ENCODE measurements at places on chromosomes 7 and 10. TPM values are rescaled to one million over a fixed set of nuclear protein-coding genes. Genes with fewer than 3 reads are reported as not detected.

Gene CDH23
- not detected for total RNA-seq

Gene SPDYE8
- not detected for total RNA-seq

Gene ZNF117
- total RNA-seq, result 28.9 TPM

Gene GIMAP7
- total RNA-seq, result 30.9 TPM

Gene NODAL
- total RNA-seq, result not detected

Gene CCDC172
- not detected for total RNA-seq

Gene TUBB8
- total RNA-seq, result not detected

Gene PTPRE
- 63.3 TPM for total RNA-seq

Gene C10orf143
- total RNA-seq, result 0.57 TPM

Gene MBL2
- not detected for total RNA-seq

Gene FANK1
- 1.2 TPM for total RNA-seq

Gene NUTM2E
- total RNA-seq, result not detected

Gene PDAP1
- total RNA-seq, result 61.8 TPM

Gene PTPRN2
- 1.3 TPM for total RNA-seq

Gene VWDE
- total RNA-seq, result 0.50 TPM

Gene LRRN3
- not detected for total RNA-seq

Gene SFRP4
- not detected for total RNA-seq

Gene PLEKHA1
- total RNA-seq, result 47.5 TPM

Gene CABCOCO1
- 0.07 TPM for total RNA-seq

Gene PRR15
- 2.0 TPM for total RNA-seq

Gene EPHB6
- 0.66 TPM for total RNA-seq

Gene SPDYE5
- total RNA-seq, result under 0.01 TPM

Gene TWIST1
- not detected for total RNA-seq

Gene IRF5
- 1.4 TPM for total RNA-seq

Gene PTPN20
- 0.57 TPM for total RNA-seq

Gene GJD4
- total RNA-seq, result not detected

Gene C10orf95
- 0.29 TPM for total RNA-seq

Gene RPEL1
- total RNA-seq, result 0.27 TPM

Measured in thoracic aorta endothelial cell (primary cell).